ENCODE measurements at places on chromosomes 4 and X.

DNA sequence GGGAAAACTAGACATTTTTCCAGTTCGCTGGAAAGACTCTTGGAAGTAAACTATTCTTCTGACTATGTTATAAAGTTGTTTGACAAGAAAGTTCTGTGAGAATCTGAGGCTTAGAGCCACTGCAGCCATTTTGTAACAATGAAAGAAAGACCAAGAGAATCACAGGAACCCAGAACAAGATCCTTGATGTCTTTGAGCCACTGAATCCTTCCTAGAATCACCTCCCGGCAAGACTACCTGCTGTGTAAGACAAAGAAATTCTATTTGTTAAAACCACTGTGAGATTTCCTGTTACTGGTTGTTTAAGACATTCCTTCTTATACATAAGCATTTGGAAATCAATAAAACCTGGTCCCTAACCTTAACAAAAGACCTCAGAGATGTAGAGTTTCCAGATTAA lies 175.7 kb upstream of the RASGEF1B start:
- no peak for DNase-seq

- DNase-seq = no peak
Measured at GRCh38 chr4:112514647-112515197, 1.3 kb downstream of the NEUROG2 start.

GRCh38 chr4:41196633-41197332 lies 17.6 kb downstream of the APBB2 start:
- no peak for DNase-seq

DNA sequence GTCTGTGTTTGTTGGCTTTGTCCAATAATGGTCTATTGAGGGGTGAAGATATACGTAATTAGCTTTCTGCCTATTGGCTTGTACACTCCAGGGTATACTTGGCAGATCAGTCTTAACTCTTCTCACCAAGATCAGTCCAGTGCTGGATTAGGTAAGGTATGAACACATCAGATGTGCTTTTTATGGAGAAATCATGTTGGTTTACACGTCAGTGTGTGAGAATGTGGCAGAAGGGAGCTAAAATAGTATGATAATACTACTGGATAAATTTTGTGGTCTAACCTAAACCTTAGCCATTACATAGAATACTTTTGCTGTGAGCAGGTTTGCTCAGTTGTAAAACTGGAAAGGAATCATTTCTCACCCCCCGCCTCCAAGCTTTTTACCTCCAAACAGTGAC lies 4.2 kb downstream of the PDHA1 start:
- DNase-seq = no peak

DNA sequence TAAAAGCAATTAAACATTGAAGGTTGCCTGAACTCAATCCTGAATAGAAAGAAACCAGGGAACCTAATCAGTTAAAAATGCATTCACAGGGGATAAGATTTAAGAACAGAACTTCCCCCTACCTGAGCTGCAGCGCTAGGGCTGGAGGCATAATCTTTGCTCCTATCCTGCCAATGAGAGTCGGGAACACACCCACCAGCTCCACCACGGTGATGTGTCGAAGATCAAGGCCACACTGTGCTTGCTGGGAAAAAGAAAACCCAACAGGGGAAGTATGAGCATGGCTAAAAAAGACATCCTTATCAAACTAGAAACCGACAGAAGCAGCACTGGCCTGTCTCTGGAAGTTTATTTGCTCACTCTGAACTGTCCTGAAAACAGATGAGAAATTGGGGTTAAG lies 66.3 kb downstream of the SRPX start:
- no peak for DNase-seq

DNA sequence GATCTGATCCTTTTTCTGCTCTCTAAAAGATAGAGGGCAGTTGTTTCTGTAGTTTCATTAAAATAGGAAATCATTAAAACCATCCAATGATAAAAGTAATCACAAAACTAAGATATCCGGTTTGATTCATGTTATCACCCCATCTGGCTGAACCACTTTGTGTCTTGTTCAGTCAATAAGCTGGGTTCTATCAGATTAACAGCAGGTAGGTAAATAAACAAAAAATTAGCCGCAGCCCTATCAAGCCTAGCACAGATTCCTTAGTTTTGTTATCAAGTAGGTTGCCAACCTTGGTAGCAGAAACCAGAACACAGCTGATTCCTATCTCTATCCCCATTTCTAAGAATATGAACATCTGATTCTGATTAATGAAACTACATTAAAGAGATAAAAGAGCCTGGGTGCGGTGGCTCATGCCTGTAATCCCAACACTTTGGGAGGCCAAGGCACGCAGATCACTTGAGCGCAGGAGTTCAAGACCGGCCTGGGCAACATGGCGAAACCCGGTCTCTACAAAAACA lies 118.6 kb upstream of the PLAC1 start:
- no peak for DNase-seq

DNA sequence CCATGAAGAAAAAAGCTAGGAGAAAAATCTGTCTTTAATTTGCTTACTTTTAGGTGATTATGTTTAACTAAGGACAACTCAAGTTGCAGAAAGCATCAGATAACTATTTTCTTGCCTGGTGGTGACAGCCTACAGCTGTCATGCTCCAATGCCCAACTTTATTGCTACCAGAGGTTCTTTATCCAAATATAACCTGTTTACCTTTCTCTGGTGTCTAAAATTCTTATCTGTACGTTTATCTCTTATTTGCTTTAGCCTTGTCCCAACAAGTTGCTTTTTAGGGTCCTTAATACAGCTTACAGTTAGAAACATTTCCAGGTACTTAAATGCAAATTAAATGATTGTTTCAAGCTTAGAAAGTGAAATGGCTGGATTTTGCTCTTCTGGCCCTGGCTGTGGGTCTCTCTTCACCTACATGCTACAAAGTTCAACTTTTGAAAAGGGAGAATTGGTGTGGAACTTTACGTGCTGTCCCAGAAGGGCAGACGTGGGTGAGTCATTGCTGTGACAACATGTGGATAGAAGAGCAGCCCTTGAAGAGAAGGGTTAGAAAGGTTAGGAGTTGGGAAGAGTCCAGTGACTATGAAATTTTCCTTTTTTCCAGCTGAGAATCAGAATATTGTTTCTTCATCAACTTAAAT lies 60.7 kb downstream of the HPGD start:
- DNase-seq = no peak

- no peak for DNase-seq
Measured at GRCh38 chr4:184364100-184364921, 110.0 kb downstream of the IRF2 start.

GRCh38 chr4:152591396-152591795 lies 55.5 kb upstream of the FBXW7 start:
- no peak for DNase-seq

GRCh38 chr4:3658530-3658913 lies 107.7 kb upstream of the ADRA2C start:
- no peak for DNase-seq

DNA sequence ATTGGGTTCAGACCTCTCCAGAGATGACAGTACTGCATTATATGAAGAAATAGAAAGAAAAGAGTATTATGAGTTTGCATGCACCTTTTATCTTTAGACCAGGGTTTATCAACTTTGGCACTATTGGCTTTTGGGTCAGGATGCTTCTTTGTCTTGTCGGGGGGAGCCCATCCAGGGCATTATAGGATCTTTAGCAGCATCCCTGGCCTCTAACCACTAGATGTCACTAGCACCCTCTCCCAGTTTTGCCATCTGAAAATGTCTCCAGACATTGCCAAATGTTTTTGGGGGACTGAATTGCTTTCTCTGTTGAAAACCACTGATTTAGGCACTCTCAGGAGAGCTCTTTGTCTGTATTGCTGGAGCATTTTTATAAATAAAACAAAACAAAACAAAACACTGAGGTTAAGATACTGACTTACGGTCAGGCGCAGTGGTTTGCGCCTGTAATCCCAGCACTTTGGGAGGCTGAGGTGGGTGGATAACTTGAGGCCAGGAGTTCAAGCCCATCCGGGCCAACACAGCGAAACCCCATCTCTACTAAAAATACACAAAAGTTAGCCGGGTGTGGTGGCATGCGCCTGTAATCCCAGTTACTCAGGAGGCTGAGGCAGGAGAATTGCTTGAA lies 23.6 kb downstream of the CA5B start:
- no peak for DNase-seq

GRCh38 chr4:147578051-147578476 lies 39.1 kb upstream of the TMEM184C start:
- DNase-seq = peak; percentile 87

GRCh38 chr4:102343964-102344519 lies 1.2 kb downstream of the SLC39A8 start:
- DNase-seq = no peak

DNA sequence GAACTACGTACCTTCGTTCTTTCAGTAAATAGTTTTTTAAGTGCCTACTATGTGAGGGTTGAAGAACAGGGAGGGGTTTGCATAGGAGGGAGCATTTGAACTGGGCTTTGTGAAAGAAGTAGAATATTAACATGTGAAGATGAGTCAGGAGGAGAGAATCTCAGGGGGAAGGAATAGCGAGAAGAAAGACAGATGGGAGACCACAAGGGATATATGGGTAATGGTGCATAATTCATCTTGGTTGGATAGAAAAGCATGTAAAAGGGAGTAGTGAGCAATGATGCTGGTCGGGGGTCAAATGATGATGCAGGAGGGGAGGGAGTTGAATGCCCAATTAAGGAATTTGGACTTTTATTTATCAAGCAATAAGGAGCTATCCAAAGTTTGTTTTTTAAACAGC lies 52.7 kb downstream of the TMEM164 start:
- DNase-seq = no peak

GRCh38 chr4:119872371-119873016 lies 194.2 kb downstream of the MAD2L1 start:
- DNase-seq = no peak

DNA sequence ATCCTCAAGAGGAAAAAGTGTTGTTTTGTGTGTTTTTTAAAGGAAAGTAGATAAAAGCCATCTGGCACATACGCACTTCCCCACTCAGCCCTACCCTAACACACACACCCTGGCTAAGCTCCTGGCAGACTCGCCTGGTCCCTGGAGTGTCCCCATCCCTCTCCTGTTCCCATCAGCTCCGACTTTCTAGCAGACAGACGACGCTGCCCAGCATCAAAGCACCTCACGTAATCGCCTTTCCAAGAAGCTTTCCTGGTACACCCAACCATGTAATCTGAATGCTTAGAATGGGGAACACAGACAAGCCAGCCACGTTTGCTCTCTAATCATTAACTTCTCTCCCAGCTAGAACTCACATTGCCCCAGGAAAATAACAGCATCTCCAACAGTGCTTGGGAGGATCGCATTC lies 116.2 kb downstream of the AFAP1 start:
- DNase-seq = no peak

DNA sequence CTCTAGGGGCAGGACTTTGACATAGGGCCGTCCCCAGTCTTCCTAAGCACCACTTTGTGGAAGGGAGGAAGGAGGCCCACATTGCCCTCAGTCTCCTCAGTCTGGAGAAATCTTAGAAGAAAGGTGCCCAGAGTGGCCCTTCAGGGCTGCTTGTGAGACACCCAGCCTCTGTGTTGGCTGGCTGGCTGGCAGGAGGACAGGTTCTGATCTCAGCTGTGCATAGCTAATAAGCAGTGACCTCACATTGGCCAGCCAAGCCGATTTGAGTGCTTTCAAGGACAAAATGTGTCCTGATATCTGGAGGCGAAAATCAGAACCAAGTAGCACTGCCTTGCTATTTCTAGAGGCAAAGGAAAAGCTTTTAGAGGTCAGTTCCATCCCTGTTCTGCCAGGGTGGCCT lies 211.5 kb downstream of the BCOR start:
- no peak for DNase-seq

GRCh38 chr4:126306152-126306869 lies 991.6 kb downstream of the FAT4 start:
- DNase-seq = no peak

DNA sequence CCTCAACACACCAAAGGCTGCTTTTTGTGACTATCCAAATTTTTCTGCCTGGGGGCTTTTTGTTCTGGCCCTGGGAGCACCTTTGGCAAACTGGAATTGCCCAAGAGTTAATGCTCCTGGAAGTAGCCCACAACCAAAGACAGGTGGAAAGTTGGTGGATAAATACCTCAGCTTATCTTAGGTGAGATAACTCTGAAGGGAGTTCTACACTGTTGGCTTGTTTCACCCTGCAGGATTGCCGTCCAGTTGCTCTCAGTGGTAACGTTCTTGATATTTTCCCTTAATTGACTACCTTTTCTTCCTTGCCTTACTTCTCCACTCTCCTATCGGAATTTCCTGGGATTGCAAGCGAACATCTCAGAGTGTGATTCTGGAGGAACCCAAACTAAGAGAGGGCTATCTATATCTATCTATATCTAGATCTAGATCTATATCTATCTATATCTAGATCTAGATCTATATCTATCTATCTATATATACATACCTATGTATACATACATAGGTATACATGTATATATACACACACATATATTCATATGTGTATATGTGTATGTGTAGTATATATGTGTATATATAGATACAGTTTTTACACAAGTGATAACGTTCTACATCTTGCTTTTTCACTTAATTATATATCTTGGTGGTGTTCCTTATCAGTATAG lies 82.6 kb upstream of the DHX15 start:
- no peak for DNase-seq

- no peak for DNase-seq
Measured at GRCh38 chrX:24415921-24416320, 49.2 kb upstream of the PDK3 start.

Measured in SW 1271 (cell line).